ENCODE measurements at places on chromosomes 1 and 21.

GRCh38 chr1:167369933-167370332 is 148.4 kb downstream of the CD247 start:
- no peak for DNase-seq

DNA sequence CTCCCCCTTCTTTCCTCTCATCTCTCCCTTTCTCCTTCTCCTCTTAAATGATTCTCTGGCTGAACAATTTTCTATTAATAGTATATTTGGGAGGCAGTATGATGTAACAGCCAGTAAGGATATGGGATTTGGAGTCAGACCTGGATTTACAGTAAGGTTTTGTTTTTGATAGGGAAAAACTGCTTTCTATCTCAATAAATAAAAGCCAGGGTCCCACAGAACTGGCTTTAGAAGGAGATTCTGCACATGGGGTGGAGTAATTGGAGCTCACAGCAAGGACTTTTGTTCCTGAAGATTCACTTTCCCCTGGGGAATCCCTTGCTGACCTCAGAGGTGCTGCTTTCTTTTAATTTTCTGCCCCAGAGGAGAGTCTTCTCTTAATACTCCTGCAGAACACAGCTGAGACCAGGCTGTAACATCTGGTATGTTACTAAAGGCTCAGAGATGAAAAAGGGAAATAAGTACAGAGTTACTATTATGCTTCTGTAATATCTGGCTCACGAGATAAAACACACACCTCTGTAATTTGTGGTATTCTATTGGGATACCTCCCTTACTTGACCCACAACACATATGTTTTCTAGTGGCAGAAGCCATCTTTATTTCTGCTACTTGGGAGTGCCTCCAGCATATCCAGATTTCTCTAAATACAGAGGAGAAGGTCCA is 13.4 kb downstream of the EPB41 start:
- DNase-seq = no peak

GRCh38 chr1:231062500-231063270 is 22.6 kb upstream of the FAM89A start:
- no peak for DNase-seq

DNA sequence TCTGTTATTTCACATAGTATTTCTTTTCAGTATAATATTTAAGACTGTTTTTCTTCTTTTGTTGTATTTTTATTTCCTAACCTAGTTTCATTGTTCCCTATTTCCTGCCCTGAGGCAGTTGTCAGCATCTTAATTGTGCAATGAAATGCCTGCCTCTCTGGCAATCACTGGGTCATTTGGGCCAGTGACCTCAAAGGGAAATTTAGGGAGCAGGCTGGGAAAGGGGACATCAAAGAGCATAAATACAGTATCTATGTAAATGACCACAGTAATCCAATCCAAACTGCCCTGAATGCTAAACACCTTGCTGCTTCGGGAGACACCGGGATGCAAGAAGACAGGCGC is 147.8 kb downstream of the TLR5 start:
- no peak for DNase-seq

- no peak for DNase-seq
Measured at GRCh38 chr1:177170756-177171535, at the start of gene BRINP2. Gene BRINP2, plus strand, starts transcription at chr1:177170958. Its CDS starts 58,919 bp downstream, at chr1:177229877.

- peak; percentile 26 for DNase-seq
Measured at GRCh38 chr1:7586031-7586941, 184.8 kb upstream of the VAMP3 start.

GRCh38 chr1:228059634-228060457 is 22.7 kb upstream of the ARF1 start:
- DNase-seq = peak; percentile 76

- no peak for DNase-seq
Measured at GRCh38 chr1:145991735-145992412, 4.5 kb downstream of the TXNIP start.

DNA sequence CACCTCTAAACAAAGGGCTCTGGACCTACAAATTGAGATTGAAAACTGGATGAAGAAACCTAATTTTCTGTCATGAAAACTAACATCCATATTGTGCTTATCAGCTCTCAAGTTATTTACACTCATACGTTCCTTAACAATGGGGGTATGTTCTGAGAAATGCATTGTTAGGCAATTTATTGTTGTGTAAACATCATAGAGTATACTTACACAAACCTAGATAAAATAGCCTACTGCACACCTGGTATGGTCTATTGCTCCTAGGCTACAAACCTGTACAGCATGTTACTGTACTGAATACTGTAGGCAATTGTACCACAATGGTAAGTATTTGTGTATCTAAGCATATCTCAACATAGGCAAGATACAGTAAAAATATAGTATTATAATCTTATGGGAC is 191.4 kb downstream of the TM2D1 start:
- DNase-seq = no peak

DNA sequence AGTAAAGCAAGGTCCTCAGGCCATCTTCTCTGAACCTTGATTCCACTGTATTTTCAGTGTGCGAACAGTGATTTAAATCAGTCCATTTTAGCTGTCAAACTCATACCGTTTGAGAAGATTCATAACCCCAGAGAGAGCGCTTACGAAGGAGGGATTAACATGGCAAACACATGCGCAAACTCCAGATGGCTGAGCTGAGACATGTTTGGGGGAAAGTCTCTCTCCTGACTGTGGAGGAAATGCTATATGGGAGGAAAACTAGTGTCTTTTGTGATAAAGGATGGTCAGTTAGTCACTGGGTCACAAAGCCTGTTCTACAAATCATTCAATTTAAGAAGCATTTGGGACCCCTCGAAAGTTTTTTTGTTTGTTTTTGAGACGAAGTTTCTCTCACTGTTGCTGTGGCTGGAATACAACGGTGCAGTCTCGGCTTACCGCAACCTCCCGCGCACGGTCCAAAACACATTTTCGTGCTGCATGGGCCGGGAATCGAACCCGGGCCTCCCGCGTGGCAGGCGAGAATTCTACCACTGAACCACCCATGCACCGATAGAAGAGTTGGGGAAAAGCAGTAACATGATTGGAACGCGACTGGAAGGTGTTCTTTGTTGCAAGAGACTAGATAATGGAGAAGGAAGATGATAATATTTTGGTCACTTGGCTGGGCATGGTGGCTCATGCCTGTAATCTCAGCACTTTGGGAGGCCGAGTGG is 58.4 kb upstream of the CXADR start:
- no peak for DNase-seq

GRCh38 chr1:182603646-182604174 is 479 bp downstream of the RGS16 start:
- no peak for DNase-seq

DNA sequence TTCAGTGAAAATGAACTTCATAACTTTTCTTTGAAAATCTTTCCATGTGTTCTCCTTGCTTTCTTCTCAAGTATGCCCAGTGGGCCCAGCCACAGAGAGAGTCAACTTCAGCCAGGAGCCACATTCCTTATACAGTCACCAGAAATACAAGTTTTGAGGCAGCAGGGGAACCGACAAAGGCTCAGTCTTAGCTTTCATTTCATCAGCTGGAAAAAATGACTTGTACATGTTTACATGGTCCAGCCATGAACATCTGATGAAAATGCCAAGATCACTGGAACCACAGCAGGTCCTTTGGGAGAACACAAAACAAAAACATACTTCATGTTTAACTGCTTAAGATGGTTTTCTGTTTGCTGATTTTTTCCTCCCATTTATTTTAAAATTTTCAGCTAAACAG is 72.5 kb downstream of the SYDE2 start:
- DNase-seq = no peak

DNA sequence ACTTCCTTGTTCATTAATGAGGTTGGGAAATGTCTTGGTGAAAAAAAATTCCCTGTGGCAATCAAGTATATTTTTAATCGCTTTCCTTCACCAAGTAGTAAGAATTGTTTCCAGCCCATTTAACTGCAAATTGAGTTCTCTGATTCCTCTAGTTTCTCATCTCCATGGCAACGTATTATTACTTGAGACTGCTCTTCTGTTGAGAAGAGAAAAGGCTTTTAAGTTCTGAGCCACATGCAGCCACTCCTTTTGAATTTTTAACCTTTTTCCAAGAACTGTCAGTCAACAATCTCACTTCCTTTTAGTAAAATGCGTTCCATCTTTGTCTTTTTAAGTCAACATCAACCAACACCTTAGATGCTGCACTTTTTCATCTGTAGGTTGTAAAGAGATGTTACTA is 75.7 kb upstream of the KIAA1614 start:
- no peak for DNase-seq

All from CD8-positive, alpha-beta memory T cell (primary cell).